Calu3 (cell line): ENCODE measurements at places on chromosomes 5 and 9. TPM values are rescaled to one million over a fixed set of nuclear protein-coding genes. Genes with fewer than 3 reads are reported as not detected.

GRCh38 chr9:64128572-64128971, 1156.4 kb downstream of the FOXD4L5 start:
- DNase-seq: no peak

Gene LCN1
- total RNA-seq: not detected in 2 replicates

DNA sequence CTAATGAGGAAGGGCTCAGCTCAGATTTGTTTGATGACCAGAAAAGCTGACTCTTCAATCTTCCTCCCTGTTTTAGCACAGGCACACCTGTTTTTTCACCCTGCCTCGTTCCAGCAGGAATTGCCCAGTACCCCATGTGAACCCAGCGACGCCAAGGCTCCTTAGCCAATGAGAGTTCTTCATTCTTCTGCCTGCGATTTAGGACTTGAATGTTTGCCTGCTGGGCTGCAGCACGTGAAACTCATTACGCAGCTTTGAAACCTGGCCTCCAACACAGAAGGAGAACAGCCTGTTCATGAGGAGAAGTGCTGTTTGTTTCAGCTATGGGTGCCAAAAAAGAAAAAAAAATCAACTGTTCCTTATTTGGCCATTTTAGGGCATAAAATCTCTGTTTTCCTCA, 315.5 kb downstream of the TRPM3 start:
- DNase-seq: no peak

DNA sequence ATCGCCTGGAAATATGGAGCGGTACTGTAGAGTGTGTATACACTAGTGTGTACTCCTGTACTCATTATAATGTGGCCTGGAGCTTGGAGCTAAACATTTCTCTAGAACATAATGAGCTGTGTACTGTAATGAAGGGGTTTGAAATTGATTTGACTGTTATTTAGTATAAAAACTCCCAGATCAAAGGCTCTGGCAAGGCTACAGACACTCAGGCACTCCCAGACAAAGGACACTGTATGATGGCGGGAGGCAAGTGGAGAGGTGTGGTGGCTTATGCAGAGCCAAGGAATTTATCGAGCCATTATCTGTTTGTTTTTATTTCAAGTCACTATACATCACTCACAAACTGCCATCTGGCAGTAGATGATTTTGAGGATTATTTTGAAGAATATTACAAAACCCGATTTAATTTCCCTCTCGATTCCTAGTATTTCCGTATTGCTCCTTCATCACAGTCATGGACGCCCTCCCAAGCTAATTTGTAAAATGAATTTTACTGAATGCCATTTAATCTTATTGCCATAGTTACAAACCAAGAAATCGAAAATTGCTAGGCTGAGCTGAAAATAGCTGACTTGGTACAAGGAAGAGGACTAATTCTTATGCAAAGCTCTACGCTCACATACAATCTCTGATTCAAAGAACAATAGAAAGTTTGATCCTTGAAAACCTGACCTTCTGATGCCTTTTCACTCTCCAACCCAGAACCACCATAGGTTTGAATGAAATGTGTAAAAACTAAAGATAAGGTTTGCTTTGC, 240.2 kb upstream of the SEMA6A start:
- DNase-seq: peak; percentile 29

GRCh38 chr5:60829490-60830266, 14.4 kb downstream of the ELOVL7 start:
- DNase-seq: no peak
